ENCODE measurements at places on chromosomes 5 and 9.

GRCh38 chr9:78525986-78526560 lies 229.1 kb downstream of the PSAT1 start:
- no peak for DNase-seq

DNA sequence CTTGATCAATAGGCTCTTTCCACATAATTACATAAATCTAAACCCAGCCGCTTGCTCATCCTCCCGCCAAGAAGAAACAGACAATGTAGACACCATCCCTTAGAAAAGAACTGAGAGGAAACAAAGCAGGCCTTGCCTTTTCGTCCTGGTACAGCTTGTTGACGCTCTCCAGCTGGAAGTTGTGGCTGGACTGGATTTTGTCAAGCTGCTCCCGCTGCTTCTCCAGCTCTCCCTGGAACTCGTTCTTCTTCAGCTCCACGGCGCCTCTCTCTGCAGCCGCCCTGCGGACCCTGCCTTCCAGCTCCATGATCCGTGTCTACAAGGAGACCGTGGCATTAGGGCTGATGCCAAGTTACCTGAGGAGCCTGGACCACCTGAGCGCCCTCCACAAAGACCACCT lies 22.1 kb downstream of the GOLM1 start:
- DNase-seq = no peak

DNA sequence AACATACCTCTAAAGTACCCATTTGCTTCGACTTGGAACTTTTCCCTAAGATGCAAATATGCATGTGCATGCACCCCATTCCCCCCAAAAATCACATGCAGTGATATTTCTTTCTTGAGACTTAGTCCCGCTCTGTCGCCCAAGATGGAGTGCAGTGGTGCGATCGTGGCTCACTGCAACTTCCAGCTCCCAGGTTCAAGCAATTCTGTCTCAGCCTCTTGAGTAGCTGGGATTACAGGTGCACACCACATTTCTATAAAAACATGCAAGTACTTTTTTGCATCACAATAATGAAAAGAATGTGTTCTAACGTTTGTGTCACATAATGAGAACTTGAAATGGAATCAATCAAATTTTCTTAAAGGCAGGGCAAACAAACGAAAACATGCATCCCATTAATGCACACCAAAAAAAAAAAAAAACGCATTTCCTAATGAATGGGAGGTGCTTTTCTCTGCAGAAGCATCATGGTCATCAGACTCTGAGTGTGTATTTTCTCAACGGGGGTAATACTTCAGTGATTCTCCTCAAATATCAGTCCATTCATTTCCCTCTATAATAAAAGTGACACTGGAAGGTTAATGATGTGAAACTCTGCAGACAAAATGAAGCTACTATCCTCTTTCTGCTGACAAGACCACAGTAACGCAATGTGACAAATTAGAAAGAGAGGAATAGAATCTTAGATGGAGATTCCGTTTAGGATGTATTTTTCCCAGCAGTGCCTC lies 389.4 kb downstream of the CTNND2 start:
- DNase-seq = no peak

- no peak for DNase-seq
Measured at GRCh38 chr5:77347435-77348098, 137.1 kb downstream of the PDE8B start.

DNA sequence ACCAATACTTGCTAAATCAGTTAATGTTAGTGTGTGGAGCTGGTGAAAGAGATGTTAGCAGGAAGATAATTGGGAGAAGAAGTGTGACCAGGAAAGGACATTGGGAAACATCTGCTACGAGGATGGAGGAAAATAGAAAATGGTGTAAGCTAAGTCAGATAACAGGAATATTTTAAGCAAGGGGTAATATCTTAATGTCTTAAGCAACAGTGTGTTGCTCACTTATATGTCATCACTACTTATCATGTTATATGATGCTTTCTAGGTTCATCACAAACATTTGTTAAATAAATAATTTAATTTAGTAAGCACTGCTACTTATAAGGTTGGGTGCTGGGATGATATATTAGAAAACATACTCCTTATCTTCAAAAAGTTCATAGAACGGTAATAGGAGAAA lies 326.1 kb downstream of the EDIL3 start:
- DNase-seq = no peak

GRCh38 chr9:4117835-4118610 lies 181.8 kb downstream of the GLIS3 start:
- peak; percentile 3 for DNase-seq

GRCh38 chr5:103487822-103488493 lies 74.6 kb downstream of the NUDT12 start:
- DNase-seq = no peak

DNA sequence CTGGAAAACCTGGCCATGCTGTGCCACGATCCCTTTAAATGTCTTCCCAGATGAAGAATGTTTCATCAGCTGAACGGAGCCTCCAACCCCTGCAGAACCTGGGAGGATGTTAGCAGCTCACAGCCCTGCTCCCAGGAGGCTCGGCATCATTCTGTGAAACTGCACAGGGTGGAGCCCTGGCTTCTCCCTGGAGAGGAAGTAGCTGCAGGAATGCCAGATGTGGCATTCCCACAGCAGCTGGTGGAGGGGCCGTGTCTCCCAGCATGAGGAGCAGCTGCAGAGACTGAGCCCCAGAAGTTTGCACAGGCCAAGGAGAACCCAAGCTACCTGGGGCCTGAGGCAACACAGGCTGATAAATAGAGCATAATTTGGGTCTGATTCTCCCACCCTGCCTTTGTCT lies 165.8 kb upstream of the MAP3K1 start:
- no peak for DNase-seq

- DNase-seq = no peak
Measured at GRCh38 chr9:95025213-95026147, 292.0 kb downstream of the FANCC start.

GRCh38 chr5:123436201-123436600 lies 13.0 kb upstream of the CEP120 start:
- DNase-seq = no peak

DNA sequence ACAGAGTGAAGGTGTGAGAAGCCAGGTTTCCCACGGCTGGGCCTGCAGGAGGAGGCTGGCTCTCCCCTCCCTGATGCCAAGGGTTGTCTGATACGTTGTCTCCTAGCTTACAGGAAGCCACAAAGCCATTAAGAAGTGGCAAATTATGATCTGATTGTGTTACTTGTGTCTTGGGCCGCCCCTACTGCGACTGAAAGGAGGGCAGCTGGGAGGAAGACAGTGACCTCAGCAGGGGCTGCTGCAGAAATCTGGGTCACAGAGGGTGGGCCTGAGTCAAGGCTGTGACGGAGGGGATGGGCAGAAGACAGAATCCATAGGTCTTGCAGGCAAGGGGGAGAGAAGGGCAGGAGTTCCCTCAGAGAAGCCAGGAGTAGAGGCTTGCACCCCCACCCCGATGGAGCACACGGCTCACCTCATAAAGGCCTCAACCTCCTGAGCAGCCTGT lies 145.0 kb downstream of the FSTL4 start:
- DNase-seq = peak; percentile 12

DNA sequence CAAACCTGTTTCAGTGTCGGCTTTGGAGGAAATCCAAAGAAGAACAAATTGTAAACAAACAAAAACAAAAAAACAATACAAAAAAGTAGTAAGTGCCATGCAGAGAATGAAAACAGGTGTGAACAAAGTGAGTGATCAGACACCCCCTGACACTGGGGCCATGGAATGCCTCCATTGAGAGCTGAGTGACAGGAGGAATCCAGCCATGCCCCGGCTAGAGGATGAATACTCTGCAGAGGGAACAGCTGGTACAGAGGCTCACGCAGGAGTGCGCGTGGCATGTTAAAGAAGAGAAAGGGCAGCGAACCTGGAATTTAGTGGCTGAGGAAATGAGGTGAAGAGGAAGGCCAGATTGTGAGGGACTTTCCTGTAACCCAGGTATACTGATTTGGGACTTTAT lies 15.5 kb upstream of the CCNJL start:
- DNase-seq = no peak

DNA sequence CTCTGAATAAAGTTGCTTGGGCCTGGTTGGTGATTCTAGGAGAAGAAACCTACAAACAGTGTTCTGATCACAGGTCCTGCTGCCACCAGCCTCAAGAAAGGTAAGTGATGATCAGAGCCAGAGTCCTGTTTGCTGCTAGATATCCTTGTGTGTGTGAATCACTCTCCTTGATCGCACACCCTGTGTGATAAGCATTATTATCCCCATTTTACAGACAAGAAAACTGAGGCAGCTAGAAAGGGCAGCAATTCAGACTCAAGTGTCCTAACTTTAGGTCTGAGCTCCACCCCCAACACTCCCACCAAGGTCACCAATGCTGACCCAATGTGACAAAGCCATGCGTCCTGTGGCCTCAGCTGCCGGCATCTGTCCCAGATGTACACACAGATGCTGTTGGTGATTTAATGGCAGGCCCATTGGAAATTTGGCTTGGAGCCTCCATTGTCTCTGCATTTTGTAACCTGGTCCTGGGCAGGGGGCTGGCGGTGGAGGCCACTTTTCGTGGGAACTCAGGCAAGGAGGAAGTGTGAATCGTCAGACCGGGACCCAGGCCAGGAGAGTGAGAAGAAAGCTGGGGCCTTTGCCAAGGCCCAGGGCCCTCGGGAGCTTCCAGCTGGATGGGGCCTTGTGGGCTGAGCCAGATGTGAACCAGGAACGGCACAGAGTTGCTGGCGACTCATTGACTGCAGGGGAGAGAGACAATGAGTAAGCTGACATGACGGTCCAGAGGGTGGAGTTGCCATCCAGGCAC lies 29.8 kb upstream of the GGTA1 start:
- DNase-seq = no peak

DNA sequence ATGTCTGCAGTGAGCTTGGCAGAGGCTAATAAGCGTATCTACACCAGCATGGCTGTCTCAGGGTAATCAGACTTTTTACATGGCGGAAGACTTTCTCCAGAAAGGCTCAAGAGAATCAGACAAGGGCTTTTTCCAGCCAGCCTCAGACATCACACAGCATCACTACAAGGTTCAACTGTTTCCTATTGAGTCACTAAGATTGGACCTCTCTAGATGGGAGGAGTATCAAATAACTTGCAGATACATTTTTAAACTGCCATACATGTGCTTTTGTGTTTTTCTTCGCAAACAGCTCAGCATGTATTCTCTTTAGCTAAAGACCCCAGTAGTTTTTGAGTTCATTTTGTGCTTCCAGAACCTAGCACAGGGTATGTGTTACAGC lies 22.9 kb upstream of the PIK3R1 start:
- DNase-seq = no peak

DNA sequence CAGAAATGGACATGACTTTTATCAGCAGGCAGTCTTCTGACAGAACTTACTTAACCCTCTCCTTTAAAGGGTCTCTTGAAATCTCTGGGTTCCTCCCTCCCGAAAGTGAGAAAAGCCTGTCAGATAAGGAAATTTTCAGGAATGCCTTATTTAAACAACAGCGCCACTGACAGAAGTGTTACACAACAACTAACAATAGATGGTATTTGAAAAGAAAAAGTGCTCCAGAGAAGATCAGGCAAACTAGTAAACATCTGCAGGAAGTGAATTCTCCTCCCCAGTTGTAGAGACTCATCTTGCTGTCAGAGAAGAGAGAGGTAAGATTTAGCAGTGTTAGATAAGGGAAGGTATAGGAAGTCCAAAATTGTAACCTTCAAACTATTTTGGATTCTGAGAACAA lies 107.2 kb upstream of the NFIL3 start:
- no peak for DNase-seq

DNA sequence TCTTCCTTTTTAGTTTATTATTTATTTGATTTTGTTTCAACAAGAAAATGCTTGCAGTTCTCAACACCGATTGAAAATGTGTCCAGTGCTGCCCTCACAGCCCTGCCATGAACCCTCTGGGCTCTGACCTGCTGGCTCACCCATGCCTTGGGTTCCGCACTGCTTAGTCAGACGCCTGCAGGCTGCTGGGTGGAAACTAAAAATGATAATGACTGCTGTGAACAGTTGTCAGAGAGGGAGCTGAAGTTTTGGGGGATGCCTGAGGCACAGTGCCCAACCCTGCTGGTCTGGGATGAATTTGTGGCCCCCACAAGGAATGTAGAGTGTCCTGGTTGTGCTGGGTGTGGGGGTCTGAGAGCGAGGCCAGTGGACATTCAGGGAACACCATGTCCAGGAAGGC lies 22.2 kb upstream of the CFAP157 start:
- DNase-seq = no peak

DNA sequence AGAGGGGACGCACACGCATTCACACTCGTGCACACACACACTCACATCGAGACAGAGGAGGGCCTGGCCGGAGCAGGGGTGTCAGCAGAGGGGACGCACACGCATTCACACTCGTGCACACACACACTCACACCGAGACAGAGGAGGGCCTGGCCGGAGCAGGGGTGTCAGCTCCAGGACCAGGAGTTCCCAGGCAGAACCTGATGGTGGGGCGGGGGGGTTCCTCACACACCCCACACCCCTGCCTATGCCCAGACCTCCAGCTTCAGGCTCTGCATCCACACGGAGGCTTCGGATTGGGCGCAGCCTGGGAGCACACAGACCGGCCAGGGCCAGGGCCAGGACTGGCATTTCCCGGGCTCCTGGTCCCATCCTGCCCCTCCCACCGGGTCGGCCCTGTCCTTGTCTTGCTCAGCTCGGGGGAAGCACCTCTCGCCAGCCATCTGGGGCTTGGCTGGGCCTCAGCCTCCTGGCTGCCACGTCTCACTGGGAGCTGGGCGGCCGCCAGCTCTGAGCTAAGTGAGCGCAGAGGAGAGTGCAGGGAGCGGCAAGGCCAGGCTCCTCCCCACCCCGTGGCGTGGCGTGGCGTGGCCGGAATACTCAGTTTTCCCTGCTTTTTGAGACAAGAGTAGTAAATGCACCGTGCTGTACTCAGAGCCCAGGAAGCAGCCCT lies 31.3 kb downstream of the ADAMTS2 start:
- DNase-seq = no peak

DNA sequence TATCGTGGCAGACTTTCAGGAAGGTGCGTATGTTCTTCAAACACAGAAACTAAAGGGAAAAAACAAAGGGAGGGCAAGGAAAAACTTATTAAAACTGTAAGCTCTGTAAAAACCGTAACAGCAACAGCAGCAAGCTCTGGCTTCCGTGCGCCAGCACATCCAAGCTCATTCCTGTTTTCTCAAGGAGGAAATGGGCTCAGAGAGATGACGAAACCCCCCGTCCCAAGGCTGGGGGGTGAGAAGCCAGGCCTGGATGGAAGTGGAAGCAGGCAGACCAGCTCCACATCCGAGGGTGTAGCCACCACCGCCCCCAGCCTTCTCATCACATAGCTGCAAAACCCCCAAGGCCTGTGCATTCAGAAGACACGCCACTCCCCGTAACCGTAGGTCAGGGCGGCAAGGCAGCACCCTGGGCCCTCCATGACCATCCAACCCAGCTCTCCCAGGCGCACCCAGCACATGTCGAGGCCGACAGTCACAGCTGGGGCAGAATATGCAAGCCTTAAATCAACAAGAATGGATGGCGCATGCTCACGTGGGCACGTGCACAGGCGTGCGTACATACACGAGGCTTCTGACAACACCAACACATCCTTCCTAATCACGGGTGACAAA lies 52.8 kb downstream of the VAV2 start:
- DNase-seq = no peak

- no peak for DNase-seq
Measured at GRCh38 chr9:72812559-72813111, 140.2 kb downstream of the ALDH1A1 start.

Data from CD4-positive, alpha-beta T cell treated with Interleukin-6 at 100 ng/mL for 8 hours (primary cell).